ENCODE measurements at places on chromosomes 16 and 17. TPM values are rescaled to one million over a fixed set of nuclear protein-coding genes. Genes with fewer than 3 reads are reported as not detected.

The LITAFD gene
- total RNA-seq = not detected

The MAP1LC3B gene
- 55.9 TPM for total RNA-seq

The FBXL19 gene
- 27.7 TPM for total RNA-seq

The ARRB2 gene
- 94.6 TPM for total RNA-seq

The C16orf92 gene
- total RNA-seq = not detected

The BCL6B gene
- 6.2 TPM for total RNA-seq

The HCRT gene
- total RNA-seq = not detected

The USP6 gene
- total RNA-seq = 0.09 TPM

The GRAPL gene
- 9.2 TPM for total RNA-seq

The EFNB3 gene
- 1.6 TPM for total RNA-seq

The LHX1 gene
- total RNA-seq = not detected

The CDH16 gene
- total RNA-seq = 8.7 TPM

The GSPT1 gene
- total RNA-seq = 73.5 TPM

The SPN gene
- total RNA-seq = 9.0 TPM

The KRTAP16-1 gene
- total RNA-seq = not detected

The TBC1D3K gene
- total RNA-seq = not detected

The SLC38A8 gene
- total RNA-seq = not detected

The NPIPB6 gene
- total RNA-seq = 3.3 TPM

The CAPN15 gene
- 75.4 TPM for total RNA-seq

The KRTAP4-5 gene
- total RNA-seq = not detected

The TOX3 gene
- total RNA-seq = 38.8 TPM

The C16orf96 gene
- 0.06 TPM for total RNA-seq

The C17orf100 gene
- 3.3 TPM for total RNA-seq

The TERB1 gene
- not detected for total RNA-seq

The GAS7 gene
- total RNA-seq = 26.7 TPM

The GRB7 gene
- 92.8 TPM for total RNA-seq

The KRTAP9-2 gene
- not detected for total RNA-seq

The CCL22 gene
- total RNA-seq = 1.4 TPM

The ACBD4 gene
- 29.8 TPM for total RNA-seq

The FOXJ1 gene
- total RNA-seq = not detected

The CSH2 gene
- not detected for total RNA-seq

The NOB1 gene
- total RNA-seq = 31.6 TPM

The PIK3R6 gene
- total RNA-seq = 2.8 TPM

The CCL8 gene
- total RNA-seq = 1.2 TPM

The SYNGR3 gene
- 1.4 TPM for total RNA-seq

The MYO15A gene
- total RNA-seq = 3.3 TPM

The WSCD1 gene
- total RNA-seq = 2.6 TPM

The CLDN9 gene
- 3.3 TPM for total RNA-seq

The KRTAP4-6 gene
- not detected for total RNA-seq

The GALK1 gene
- total RNA-seq = 35.9 TPM

The LDHD gene
- total RNA-seq = 14.5 TPM

The NPTX1 gene
- 5.7 TPM for total RNA-seq

The RGS9 gene
- 8.8 TPM for total RNA-seq

The OR4D1 gene
- total RNA-seq = not detected

The MT2A gene
- total RNA-seq = 157 TPM

The CDH8 gene
- 0.43 TPM for total RNA-seq

The CRHR1 gene
- not detected for total RNA-seq

The ARHGAP44 gene
- total RNA-seq = 40.9 TPM

The KRT24 gene
- 0.17 TPM for total RNA-seq

The WNT3 gene
- total RNA-seq = 0.52 TPM

The ENO3 gene
- 7.5 TPM for total RNA-seq

Data from mucosa of gallbladder (tissue), 1 donor.